ENCODE measurements at places on chromosomes 2 and 18.

GRCh38 chr2:128624956-128625355, 306.3 kb upstream of the HS6ST1 start:
- DNase-seq, result no peak

DNA sequence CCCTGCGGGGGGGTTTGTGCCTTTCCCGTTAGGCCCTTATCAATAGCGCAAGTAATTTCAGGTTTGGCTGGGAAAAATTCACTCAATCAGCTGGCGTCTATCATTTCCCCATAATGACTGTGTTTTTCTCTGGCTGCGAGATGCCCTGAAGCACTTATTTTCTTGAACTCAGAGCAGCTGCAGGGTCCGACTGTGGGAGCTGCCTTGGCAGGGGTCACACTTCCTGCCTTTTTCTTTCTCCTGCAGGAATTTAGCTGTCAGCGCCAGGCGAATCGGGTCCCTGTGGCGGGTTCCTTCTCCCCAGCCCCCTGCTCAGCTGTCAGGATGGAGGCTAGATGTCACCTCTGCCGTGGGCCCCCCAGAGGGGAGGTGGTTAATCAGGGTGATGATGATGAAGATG, 81.3 kb upstream of the HPCAL1 start:
- no peak for DNase-seq

GRCh38 chr2:26770986-26771586, 7.0 kb downstream of the SLC35F6 start:
- DNase-seq, result no peak

- DNase-seq, result no peak
Measured at GRCh38 chr18:70673831-70674230, 385.0 kb downstream of the SOCS6 start.

DNA sequence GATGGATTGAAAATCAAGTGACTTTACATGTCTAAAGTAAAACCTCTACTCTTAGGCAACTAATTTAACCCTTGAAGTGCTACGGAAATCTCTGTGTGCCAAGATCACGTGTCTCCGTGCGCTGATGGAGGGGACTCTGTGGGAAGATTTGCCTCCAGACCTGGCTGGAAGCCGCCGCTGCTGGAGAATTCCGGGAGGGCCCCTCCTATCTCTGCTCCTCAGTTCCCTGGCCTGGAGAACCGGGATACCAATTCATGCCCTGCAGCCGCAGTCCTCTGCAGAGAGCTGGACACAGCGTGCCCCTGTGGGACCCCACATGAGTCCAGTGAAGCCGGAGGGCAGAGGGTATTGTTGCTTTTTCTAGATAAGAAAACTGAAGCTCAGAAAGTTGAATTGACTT, 126.9 kb upstream of the PXDN start:
- DNase-seq, result no peak

GRCh38 chr18:36389027-36389426, 91.5 kb downstream of the FHOD3 start:
- no peak for DNase-seq

DNA sequence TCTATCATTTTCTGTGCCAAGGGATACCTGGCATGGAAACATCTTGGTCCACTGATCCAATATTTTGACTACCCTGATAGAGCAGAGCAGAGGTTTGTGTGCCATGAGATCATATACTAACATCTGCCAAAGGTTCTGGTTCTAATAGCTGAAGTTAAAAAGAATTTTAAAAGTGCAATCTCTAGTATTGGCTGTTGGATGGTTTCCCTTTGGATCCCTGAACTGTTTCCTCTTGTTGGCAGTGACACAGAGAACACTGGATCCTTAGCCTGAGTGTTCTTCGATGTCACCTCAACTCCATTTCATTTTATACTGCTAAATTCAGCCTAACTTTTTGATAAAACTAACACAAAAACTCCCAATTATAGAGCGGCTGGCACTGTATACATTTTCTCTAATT, 169.3 kb upstream of the FBXO11 start:
- DNase-seq, result no peak

- no peak for DNase-seq
Measured at GRCh38 chr2:191638079-191638801, 39.7 kb upstream of the NABP1 start.

DNA sequence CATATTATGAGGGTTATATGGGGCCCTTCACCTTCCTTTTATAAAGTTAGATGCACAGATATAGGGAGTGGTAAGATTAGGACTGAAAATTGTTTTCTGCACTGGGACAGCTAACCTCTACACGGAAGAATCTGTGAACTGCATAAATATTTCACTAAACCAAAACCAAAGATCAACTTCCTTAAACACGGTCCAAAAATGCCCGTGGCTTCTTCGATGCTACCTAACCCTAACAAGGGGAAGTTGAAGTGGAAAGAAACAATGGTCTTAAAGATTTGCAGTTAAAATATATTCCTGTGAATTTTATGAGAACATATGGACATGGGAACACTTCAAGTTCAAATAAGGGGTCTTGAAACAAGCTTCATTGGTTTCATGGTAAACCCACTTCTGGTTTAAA, 33.3 kb upstream of the PAX3 start:
- DNase-seq, result no peak

GRCh38 chr2:152462779-152463178, 127.8 kb downstream of the FMNL2 start:
- DNase-seq, result no peak

GRCh38 chr2:136468799-136469369, 296.5 kb upstream of the THSD7B start:
- no peak for DNase-seq

Data from stimulated activated CD4-positive, alpha-beta T cell treated with anti-CD3 and anti-CD28 coated beads, TNF-alpha, amount 100 ng/mL, for 48 hours (primary cell).